CD4-positive, alpha-beta memory T cell (primary cell): ENCODE measurements at places on chromosomes 11 and 22.

DNA sequence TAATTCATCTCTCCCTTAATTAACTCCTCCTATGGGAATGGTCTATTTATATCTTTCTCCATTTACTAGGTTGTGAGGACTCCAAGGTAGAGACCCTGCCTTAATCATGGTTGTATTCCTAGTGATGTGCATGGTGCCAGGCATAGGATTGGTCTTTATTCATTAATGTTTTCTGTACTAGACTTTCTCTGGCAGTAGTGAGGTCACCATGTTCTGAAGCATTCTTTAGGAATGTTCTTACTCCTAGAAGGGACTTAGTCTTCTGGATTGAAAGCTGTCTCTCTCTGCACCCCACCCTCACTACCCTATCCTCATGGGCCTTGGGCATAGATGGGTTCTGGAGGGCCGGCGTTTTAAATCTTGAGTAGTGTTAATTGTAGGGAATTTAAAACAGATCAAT lies 10.6 kb upstream of the INSC start:
- no peak for DNase-seq

GRCh38 chr11:130601141-130601540 lies 152.7 kb downstream of the ADAMTS15 start:
- no peak for DNase-seq

- DNase-seq: peak; percentile 56
Measured at GRCh38 chr22:26642465-26643417, 14.6 kb upstream of the MIAT start.

GRCh38 chr11:102611291-102611690 lies 13.8 kb downstream of the MMP20 start:
- DNase-seq: no peak

- no peak for DNase-seq
Measured at GRCh38 chr11:61787928-61788491, 4.4 kb downstream of the TMEM258 start.

DNA sequence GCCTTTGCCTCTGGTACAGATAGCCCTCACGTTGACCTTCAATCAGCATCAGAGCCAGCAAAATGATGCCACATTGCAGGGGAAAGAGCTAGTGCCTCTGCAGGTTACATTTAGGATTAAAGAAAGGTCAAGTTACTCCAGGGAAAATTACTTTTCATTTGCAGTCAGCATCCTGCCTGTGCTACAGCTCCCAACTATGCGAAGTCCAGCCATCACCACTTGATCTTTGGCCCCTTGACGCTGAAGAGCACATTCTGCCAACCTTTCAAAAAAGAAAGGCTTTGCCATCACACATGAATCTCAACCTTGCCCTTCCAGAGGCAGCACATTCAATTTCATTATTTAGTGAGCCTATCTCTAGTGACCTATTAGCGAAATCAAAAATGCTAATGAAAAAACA lies 11.3 kb downstream of the FJX1 start:
- DNase-seq: no peak

DNA sequence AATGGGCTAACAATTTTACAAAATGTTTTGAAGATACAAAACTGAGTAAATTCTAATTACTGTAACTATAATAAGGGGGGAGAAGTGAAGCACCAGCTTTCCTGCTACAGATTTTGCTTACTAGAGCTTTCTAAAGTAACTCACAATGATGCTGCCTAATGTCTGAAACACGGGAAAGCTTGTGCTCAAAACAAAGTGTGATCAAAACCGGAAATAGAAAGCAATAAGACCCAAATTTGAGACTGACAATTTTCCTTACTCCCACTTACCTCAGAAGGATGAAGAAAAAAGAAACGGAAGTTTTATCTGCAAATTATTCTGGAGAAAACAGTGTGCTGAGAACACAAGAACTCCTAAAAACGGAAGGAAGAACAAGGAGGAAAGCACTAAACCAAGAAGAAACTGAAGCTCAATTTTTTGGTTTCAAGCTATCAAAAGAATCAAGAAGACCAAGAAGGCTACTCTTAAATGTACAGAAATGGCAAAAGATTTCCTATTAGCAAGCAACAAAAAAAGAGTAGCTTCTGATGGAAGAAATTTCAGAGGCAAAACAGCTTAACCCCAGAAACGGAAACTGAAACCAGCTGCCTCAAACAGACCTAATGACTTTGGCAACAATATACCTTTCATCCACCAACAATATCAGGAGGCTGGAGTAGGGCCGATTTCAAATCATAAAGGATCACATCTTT lies 33.4 kb downstream of the AMBRA1 start:
- peak; percentile 50 for DNase-seq

DNA sequence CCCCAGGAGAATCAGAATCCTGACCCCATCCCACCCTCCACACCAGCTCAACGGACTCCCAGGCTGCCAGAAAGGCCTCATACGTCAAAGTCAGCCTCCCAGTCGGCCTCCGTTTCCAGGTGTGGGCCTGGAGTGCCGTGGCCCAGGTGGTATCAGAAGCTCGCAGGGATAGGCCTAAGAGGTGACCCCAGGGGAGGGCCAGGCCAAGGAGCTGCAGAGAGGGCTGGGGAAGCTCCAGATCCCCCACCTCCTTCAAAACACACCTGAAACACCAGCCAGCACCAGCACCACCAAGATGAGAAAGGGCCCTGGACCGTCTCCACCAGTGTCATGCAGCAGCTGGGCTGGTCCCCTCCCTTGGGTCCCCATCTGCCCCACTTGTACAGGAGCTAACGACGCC lies 20.3 kb downstream of the ASCL2 start:
- DNase-seq: no peak

- DNase-seq: no peak
Measured at GRCh38 chr11:56750190-56750589, 1.7 kb upstream of the OR9G4 start.

- DNase-seq: no peak
Measured at GRCh38 chr11:64571050-64571409, 20.0 kb upstream of the SLC22A12 start.

GRCh38 chr11:65148657-65149056 lies 14.3 kb upstream of the SYVN1 start:
- DNase-seq: no peak

GRCh38 chr11:46978005-46978491 lies 41.5 kb downstream of the CSTPP1 start:
- DNase-seq: no peak

DNA sequence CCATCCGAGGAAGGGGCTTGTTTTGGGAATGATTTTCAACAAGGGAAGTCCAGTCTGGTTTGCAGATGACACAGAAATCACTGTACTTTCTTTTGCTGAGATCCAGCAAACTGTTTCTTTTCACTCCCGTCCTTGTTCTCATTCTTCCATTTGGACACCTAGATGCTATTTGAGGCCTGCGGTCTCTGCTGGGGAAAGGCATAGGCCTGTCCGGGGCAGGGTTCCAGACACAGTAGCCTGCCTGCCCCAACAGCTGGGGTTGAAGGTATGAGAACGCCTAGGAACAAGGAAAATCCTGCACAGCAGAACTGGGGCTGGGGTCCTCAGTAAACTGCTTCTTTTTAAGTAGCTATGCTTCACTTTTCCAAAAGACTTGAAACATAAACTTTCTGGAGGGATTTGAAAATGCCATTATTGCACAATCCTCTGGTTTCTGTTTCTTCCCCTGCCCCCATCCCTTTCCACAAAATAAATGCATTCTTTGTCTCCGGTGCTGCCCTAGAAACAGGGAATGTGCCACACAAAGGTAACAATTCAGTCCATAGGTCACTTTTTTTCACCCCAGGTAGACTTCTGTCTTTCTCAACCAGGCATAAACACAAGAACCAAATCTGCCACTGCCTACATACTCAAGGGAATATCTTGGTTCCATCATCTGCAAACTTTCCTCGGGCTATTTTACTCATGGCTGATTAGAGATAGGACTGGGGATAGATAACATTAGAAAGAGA lies 174.8 kb upstream of the MTMR2 start:
- no peak for DNase-seq

GRCh38 chr11:126990716-126991480 lies 9.7 kb downstream of the KIRREL3 start:
- DNase-seq: no peak

DNA sequence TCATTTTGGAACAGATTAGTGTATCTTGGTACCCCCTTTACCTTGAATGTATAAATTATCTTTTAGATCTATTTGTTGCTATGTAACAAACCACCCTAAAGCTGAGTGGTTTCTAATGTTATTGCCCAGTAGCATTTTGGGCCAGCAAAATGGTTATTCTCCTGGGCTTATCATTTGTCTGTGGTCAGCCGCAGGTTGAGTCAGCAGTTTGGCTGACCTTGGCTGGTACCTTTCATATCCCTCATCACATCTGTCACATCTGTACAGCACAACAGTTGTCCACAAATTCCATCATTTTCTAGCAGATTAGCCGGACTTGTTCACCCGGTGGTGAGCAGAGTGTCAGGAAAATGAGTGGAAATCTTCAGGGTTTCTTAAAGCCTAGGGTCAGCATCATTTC lies 588.5 kb upstream of the ARHGAP42 start:
- DNase-seq: no peak

- no peak for DNase-seq
Measured at GRCh38 chr11:26782220-26782965, 60.5 kb upstream of the SLC5A12 start.

GRCh38 chr11:96199563-96200025 lies 143.4 kb downstream of the MAML2 start:
- DNase-seq: peak; percentile 71

DNA sequence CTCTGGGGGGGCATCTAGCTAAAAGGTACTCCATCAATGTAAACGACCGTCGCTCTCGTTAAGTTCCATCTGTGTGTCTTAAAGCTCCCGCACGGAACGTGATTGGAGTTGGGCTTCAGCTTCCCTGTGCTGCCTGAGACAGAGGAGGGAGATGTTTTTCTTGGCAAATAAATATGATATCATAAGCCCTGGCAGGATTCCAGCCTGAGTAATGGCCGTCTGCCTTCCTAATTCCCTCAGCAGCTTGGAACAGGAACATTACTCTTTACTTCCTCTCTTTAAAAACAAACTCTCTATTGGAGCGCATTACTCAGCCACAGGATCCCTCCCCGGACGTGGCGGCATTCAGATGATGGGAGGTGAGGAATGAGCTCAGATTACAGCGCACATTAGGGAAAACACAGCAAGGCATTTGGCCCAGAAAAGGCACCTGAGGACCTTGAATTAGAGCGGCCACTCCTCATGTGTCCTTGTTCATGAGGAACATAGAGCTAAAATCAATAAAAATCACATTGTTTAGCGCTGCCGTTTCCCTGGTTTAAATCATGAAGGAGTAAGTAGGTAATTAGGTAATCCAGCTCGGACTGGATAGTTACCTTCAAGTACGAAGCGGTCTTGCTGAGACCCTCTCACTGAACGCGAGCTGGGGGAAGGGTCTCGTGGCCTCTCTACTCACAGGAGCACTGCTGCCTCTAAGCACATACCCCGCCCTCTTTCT lies 230.4 kb downstream of the ST3GAL4 start:
- no peak for DNase-seq

DNA sequence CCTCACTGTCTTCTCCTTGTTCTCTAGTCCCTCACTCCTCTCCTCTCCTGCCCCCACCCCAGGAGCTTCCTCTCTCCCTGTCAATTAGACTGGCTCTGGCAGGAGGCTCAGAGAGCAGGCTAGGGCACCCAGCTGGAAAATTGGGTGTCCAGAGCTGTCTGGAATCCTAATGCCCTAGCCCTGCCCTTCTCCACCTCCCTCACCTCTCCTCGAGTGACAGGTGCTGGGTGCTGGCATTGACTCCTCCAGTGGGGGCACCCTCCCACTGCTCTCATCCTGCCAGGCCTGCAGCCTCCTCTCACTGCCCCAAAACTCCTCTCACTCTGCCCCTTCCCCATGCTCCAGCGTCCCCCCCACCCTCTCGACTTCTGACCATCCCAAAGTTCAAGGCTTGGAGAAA lies 68.9 kb downstream of the CYTH4 start:
- DNase-seq: no peak

GRCh38 chr22:49334976-49335375 lies 492.7 kb downstream of the BRD1 start:
- no peak for DNase-seq

DNA sequence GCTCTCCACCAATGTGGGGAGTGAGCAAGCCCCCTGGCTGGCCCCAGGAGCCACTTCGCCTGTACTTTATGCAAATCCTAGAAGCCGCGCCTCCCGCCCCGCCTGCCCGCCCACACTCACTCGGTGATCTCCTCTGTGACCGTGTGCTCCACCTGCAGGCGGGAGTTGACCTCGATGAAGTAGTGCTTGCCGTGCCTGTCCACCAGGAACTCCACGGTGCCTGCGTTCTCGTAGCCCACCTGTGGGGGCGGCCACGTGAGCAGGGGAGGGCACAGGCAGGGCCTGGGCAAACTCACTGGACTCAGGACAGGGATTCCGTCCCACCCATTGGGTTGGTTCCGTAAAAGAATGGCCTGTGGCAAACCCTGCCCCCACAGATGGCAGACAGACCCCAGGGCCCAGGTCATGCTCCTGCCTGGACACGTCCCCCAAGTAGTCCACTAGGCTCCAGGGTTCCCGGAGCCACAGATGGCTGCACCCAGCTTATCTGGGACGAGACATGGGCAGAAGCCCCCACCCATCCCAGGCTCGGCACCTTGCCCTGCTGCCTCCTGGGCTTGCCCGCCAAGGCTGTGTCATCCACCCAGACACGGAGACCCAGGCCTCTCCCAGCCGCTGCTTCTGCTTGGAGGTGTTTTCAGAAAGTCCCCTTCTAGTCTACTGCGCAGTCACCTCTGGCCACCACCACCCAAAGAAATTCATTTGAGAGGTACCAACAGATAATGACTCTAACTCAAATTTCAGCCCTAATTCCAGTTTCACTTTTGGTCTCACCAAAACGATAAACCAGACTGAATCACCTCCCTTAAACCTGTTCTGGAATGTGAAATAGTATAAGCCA lies 12.1 kb downstream of the LRFN4 start:
- peak; percentile 62 for DNase-seq

DNA sequence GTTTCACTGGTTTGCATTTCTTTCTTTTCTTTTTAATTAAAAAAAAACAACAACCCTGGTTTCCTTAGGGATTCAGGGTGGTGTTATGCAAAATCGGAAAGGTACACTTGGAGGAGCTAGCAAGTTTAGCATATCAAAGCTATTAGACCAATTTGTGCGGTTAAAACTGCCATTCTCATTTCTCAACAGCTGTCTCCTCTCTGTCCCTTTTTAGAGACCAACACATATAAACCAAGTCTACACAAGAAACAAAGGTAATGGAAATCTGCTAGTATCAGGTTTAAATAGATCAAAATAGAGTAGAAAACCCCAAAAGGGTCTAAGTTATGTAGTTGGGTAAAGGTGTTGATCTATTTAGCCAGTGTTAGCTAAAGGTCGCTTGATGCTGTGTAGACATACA lies 1.7 kb upstream of the SESN3 start:
- no peak for DNase-seq
